Neuronal stem cell (in vitro differentiated cells): ENCODE measurements at places on chromosomes 7 and 10.

- no peaks in the 10 kb centered on the region for H3K4me1 ChIP-seq
- no peaks in the 10 kb centered on the region for H3K27me3 ChIP-seq
- no peak overlapping the region for H3K4me3 ChIP-seq
- no peak for DNase-seq
- H3K27ac ChIP-seq: no peak overlapping the region
- H3K36me3 ChIP-seq: no peaks in the 10 kb centered on the region
Measured at GRCh38 chr7:36599645-36600313, 124.5 kb downstream of the AOAH start.

- no peak for DNase-seq
- H3K4me1 ChIP-seq: peaks cover 2% of the 10 kb centered on the region
- H3K27ac ChIP-seq: no peak overlapping the region
- no peaks in the 10 kb centered on the region for H3K27me3 ChIP-seq
- no peaks in the 10 kb centered on the region for H3K36me3 ChIP-seq
Measured at GRCh38 chr7:82131215-82131614, 312.4 kb downstream of the CACNA2D1 start.

DNA sequence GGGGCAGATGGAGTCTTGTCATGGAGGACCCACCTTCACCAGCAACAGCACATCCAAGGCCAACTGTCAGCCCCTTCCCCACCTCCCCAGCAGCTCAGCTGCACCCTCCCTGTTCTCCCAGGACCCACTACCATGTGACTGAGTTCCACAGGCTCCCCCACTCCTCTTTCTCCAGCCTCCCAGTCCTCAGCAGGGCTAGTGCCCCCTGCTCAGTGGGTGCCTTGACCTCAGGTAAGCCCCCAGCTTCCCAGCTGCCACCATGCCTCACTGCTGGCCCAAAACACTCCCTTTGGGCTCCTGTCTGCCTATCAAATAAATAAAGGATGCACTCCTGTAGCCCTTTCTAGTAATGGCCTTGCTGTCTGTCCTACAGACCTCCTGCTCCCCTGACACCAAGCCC is 174.4 kb downstream of the SLIT1 start:
- H3K4me3 ChIP-seq: no peak overlapping the region
- no peak overlapping the region for H3K27ac ChIP-seq
- no peaks in the 10 kb centered on the region for H3K36me3 ChIP-seq
- peaks cover 3% of the 10 kb centered on the region for H3K27me3 ChIP-seq

GRCh38 chr7:152615031-152615741 is 60.8 kb downstream of the XRCC2 start:
- H3K4me1 ChIP-seq: peaks cover 2% of the 10 kb centered on the region
- no peaks in the 10 kb centered on the region for H3K36me3 ChIP-seq
- H3K27me3 ChIP-seq: no peaks in the 10 kb centered on the region
- no peak overlapping the region for H3K4me3 ChIP-seq
- DNase-seq: no peak
